Renal cortical epithelial cell (primary cell): ENCODE measurements at places on chromosomes 7 and 10. TPM values are rescaled to one million over a fixed set of nuclear protein-coding genes. Genes with fewer than 3 reads are reported as not detected.

The PTF1A gene
- total RNA-seq, result not detected in 2 replicates

The SVIL gene
- total RNA-seq, result 61.0 and 202 TPM in 2 replicates

The ASAH2 gene
- total RNA-seq, result 0.17 and 1.2 TPM in 2 replicates

The STEAP1B gene
- total RNA-seq, result 2.0 and 2.1 TPM in 2 replicates

GRCh38 chr7:37390114-37390513 lies 58.5 kb downstream of the ELMO1 start:
- no peak for DNase-seq

GRCh38 chr7:152590481-152590880 lies 85.5 kb downstream of the XRCC2 start:
- no peak for DNase-seq

GRCh38 chr7:55593172-55593514 lies 20.8 kb upstream of the VOPP1 start:
- DNase-seq, result no peak

DNA sequence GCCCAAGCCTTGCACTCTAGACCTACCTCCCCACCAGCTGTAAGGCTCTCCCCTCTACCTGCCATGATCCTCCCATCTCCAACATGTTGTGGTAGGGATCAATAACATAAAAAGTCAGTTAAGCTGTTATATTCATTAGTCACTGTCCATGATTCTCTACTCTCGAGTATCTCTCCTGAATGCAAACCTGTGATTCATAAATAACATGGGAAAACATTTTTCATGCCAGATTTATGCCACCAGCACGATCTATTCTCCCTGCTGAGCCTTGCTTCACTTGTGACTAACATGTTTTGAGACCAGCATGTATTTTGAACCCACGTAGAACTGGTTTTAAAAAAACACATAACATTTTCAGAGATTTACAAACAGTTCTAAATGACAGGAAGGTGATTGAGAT lies 30.3 kb downstream of the TMEM168 start:
- DNase-seq, result no peak

- DNase-seq, result no peak
These were observed 244.7 kb upstream of the GPR26 start for GRCh38 chr10:123421461-123421860.
